H54 (cell line): ENCODE measurements at places on chromosomes 3 and 15.

DNA sequence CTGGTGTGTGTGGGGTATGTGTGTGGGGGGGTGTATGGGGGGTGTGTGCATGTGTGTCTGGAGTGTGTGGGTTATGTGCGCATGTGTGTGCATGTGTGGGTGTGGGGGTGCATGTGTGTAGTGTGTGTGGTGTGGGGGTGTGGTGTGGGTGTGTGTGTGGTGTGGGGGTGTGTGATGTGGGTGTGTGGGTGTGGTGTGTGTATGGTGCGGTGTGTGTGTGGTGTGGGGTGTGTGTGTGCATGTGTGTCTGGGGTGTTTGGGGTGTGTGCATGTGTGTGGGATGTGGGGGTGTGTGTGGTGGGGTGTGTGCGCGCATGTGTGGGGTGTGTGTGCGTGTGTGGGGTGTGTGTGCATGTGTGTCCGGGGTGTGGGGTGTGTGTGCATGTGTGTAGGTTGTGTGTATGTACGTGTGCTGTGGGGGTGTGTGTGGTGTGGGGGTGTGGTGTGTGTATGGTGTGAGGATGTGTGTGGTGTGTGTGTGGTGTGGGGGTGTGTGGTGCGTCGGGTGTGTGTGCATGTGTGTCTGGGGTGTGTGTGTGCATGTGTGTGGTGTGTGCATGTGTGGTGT is 6.2 kb upstream of the OCA2 start:
- no peak for DNase-seq

DNA sequence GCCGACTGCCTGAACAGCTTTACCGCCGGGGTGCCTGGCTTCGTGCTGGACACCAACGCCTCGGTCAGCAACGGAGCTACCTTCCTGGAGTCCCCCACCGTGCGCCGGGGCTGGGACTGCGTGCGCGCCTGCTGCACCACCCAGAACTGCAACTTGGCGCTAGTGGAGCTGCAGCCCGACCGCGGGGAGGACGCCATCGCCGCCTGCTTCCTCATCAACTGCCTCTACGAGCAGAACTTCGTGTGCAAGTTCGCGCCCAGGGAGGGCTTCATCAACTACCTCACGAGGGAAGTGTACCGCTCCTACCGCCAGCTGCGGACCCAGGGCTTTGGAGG is 815 bp downstream of the SPINT1 start:
- no peak for DNase-seq

GRCh38 chr3:29537889-29538609 is 257.2 kb downstream of the RBMS3 start:
- no peak for DNase-seq

DNA sequence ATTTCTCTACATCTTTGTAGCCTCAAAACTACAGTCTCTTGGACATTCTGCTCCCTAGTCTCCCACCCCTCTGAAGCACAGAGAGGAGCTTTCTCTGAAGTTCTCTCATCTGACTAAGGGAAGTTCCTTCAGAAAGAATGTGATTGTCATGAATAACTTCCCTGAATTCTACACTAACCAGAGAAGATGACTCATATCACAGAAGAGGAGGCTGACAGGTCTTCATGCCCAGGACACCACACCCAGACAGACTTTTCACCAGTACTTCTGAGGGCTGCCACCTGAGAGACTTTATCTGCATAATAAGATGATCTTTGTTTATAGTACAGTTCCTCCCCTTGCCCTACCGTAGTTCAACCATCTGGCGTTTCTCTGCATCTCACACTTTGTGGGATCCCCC is 52.8 kb downstream of the CDIN1 start:
- DNase-seq = peak; percentile 52
